ENCODE measurements at places on chromosomes 4 and X.

DNA sequence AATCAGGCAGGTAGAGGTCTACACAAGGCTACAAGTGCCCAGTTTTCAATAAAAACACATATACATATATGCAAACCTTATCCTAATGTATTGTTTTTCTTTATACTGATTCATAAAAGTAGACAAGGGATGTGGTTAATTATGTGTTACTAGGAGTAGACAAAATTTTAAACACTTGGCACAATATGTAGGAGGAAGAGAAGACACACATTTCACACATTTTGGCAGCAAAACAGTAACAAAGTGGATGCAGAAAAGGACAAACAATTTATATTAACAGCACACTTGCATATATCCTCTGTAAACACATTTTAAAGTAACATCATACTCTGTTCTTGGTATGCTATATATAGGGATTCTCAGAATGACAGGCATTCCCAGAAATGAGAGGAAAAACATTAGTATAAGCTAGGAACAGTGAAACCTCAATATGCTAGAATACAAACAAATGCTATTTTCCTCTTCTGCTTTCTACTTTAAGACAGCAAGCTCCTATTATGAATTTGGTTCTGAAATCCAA is 63.8 kb downstream of the GPRIN3 start:
- no peak for DNase-seq

GRCh38 chr4:107432451-107432850 is 287.6 kb downstream of the PAPSS1 start:
- DNase-seq = no peak

DNA sequence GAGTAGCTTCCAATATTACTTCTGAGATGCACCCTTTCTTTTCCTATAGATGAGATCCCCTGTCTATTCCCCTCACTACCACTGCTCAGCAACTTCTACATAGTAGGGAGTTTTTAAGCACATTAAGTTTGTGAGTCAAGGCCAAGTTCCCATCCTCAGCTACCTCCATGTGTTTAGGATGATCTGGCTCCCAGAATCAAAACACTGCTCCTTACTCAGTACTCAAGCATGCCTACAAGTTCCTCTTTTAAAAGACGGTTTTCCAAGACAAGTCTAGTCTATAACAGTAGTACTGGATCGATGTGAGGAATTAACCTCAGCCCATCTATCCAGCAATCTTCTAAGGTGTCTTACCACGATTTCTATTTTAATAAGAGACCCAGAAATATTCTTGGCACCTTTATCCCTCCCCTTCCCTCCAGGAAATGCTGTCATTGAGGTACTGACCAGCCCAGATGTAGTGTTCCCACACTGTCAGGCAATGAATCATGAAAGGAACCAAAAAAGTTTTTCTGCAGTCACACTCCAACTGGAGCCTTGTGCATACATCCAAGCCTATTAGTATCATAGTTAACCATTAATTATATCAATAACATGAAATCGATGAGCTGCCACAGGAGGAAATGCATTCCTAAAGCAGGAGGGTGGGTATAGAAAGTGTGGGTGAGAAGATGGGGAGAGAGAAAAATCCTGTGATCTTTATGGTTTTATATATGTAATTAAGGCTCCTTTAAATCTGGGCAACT is 29.6 kb downstream of the AREG start:
- DNase-seq = no peak

DNA sequence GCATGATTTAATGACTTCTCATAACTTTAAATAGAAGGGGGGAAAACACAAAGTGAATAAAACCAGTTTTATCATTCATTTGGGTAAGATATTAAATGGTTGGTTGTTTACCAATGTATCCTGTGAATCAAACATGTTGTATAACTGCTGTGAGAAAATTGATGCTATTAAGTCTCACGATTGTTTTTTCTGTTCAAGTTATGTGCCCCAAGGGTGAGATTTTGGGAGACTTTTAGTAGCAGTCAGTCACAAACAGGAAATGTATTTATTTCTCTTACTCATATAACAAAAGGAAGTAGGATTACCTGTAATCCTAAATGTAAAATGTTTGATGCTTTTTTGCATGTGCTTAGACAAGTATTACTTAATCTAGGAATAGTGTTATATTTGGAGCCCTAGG is 39.2 kb downstream of the MTHFD2L start:
- DNase-seq = no peak

DNA sequence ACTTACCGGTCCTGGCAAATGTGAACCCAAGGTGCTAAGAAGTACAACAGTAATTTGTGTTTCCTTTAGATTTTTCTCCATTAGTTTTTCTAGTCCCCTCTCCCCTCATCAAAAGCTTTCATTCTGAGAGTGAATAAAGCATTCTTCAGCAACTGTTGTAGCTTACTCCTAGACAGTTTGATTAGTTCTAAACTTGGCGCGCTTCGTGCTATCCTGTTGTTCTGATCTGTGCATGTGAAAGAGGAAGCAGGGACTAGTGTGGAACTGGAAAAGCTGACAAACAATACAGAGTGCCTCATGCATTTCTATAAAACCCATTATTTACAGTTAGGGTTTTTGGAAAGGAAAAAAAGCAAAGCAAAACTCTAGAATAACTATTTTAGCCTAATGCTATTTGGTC is 556.9 kb upstream of the SLIT2 start:
- no peak for DNase-seq

DNA sequence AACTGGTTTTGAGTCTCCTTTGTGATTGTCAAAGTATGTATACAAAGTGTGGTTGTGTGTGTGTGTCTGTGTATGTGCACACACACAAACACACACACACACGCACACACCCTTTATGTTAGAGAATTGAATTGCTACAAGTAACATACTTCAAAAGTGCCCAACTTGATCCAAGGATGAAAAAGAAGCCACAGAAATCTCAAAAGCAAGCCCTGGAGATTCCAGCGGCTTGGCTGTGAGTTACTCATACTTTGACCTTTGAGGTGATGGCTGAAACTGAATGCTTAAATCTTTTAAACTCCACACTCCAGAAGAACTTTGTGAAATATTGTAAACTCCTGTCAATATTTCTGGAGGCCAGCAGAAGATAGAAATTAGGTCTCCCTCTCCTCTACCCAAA is 168.4 kb upstream of the NRK start:
- DNase-seq = no peak

DNA sequence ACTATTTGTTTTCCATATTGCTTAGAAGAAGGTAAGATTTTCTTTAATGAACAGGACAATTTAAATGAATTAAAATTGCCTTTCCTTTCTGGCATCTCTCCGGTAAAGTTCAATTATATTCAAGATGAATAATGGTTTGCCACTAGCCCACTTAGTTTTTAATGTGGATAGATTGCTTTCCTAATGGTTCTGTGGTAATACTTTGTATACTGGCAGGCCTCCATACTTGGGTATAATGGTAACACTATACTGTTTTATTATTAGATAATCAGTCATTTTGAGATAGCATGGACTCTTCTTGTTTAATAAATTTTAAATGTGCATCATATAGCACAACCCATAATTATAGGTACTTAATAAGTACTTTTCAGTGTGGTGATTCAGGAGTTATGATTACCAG is 89.5 kb downstream of the ELOVL6 start:
- no peak for DNase-seq

GRCh38 chrX:105552395-105552794 is 269.9 kb upstream of the NRK start:
- no peak for DNase-seq

- no peak for DNase-seq
Measured at GRCh38 chrX:133812402-133812801, 173.0 kb downstream of the GPC3 start.
